Activated T-cell treated with anti-CD3 and anti-CD28 coated beads, Interleukin-2, amount 50 U/mL, for 48 hours (primary cell): ENCODE measurements at places on chromosomes 6 and 20.

GRCh38 chr6:8029243-8029870 is 34.8 kb downstream of the BLOC1S5 start:
- no peak for DNase-seq

DNA sequence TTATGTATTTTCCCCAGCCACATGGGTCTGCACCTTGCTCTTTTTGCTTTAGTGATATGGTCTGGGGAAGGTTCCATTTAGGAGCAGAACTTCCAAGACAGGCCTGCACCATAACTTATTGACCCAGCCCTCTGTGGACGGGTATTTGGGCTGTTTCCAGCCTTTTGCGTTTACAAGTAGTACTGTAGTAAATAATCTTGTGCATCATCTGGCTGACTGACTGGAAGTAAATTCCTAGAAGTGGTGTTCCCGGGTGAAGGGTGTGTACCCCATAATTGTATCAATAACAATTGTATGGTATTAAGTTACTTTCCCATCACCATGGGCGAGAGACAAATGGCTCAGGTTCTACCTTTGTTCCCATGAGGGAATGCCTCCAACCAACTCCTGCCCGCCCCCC is 31.6 kb downstream of the SPDEF start:
- no peak for DNase-seq

- DNase-seq: no peak
Observed at GRCh38 chr20:33433465-33434234, 9.9 kb downstream of the SNTA1 start.

- DNase-seq: no peak
Observed at GRCh38 chr20:47664744-47665143, 120.5 kb downstream of the SULF2 start.
